Activated naive CD8-positive, alpha-beta T cell treated with anti-CD3 and anti-CD28 coated beads, Interleukin-2, amount 50 U/mL, for 16 hours (primary cell): ENCODE measurements at places on chromosomes 7 and 10.

- DNase-seq = no peak
These were observed 354.2 kb upstream of the TMEM229A start for GRCh38 chr7:124387056-124387455.

GRCh38 chr10:64346389-64346788 lies 825.2 kb downstream of the REEP3 start:
- DNase-seq = no peak

DNA sequence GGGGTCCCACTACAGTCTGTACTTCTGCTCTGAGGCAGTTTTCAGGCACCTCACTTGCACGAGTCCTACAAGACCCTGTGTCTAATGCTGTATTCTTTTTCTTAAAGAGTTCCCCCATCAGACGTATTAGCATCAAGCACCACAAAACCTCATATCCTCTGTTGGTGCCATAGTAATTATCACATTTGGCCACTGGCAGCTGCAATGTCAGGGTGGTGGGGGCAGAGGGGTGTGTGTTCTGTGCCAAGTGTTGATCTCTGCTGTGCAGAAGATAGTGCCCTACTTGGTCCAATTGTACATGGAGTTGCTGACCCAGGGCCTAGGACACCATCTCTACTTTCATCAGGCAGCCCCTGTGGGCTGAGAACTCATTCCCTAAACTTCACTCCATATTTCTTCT lies 20.0 kb upstream of the JAZF1 start:
- DNase-seq = no peak

- DNase-seq = no peak
These were observed 657.7 kb upstream of the MBL2 start for GRCh38 chr10:53430127-53430891.

DNA sequence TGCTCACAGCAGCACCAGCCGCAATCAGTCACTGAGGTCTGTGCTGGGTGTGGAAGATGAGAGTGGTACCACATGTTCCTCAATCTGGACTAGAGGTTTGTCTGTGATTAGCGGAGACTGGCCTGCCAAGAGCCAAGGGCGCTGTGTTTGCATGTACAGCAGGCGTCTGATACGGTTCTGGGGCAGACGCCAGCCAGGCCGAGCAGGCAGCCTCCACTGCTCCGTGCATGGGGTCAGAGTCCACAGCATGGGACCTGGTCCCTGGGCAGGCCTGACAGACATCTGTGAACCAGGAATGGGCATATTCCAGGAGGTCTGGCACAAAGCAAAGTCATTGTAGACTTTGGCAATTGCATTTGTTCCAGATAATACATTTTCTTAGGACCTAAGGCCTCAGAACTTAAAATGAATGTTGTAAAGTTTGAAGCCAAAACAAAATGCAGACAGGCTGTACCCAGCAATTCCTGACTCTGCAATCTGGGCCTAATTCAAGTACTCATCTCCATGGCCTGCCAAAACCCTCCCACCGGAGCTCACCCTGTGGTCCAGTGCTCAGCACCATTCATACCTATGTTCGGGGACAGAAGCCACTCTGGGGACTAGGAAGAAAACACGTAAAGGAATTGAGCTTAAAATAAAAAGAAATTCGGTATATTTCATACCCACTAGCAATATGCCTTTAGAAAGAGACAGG lies 50.0 kb upstream of the FAM20C start:
- no peak for DNase-seq
